ENCODE measurements at places on chromosomes 16 and 17.
A peak's percentile ranks its signal among the peaks of the same experiment; 100 is the strongest.

DNA sequence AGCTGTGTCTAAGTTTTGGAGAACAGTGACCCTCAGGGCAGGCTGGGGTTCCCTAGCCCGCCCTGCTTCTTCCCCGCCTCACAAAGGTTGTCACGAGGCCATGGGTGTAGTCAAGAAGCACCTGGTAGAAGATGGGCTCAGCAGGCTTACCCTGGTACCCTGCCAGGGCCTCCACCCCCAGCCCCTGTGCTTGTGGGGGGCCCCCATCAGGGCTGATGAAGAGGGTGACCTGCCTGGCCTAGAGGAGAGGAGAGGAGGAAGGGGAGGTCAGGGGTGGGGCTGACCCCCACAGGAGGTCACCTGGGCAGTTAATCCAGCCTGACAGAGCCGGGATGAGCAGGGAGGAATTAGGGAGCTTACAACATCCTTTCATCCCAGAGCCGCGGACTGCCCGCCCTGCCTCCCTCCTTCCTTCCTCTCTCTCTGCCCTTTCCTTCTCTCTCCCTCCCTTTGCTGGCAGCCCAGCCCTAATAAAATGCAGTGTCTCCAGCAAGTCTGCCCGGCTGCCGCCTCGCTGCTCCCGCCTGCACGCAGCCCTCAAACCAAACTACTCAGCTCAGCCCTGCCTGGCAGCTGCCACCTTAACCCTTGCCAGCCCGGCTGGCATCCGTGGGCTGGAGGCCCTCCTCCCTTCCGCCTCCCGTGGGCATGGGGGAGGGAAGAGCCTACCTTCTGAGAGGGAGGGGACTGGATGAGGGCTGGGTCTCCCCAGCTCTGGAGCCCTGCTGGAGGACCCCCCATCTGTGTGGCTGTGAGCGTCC lies 7.2 kb downstream of the DLX3 start:
- DNase-seq: no peak

DNA sequence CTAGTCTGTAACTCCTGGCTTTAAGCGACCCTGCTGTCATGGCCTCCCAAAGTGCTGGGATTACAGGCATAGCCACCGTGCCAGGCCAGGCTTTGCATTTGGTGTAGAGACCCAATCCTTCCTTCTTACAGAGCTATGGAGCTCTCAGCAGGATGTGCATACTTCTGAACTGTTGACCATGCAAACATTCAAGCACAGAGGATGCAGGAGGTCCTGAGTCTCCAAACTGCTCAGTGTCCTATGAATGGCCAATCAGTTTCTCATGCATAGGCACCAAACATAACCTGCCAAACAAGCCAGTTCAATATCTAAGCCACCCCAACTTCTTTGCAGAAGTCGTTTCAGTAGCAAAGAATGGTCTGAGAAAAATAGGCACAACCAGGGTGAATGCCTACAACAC lies 40.0 kb upstream of the NF1 start:
- no peak for DNase-seq

GRCh38 chr17:61774724-61775123 lies 88.6 kb downstream of the BRIP1 start:
- DNase-seq: no peak

DNA sequence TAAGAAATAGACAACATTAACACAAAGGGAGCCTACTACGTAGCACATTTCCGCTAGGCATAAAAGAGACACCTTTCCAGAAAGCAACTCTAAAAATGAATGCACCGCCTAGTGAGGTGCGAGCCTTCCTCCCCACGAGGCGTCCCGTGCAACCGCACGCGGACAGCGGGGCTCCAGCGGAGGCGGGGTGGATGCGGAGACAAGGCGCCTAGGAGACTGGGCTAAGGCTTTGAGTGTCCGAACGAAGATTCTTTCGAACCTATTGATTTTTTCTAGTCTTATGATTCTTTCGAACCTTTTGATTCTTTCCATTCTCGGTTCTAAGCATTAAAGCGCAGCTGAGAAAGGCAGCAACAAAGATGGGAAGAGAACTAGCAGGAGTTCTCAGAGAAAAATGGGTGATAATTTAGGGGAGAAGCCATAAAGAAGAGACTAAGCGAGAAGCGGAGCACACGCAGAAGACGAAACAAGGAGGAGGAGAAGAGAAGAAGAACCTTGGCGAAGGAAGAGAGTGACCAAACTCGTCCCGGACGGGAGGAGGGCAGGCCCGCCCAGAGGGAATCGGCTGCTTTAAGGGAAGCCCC lies 394 bp upstream of the CPD start:
- DNase-seq: peak; percentile 23

GRCh38 chr17:8326511-8327302 lies 12.9 kb upstream of the ODF4 start:
- DNase-seq: no peak

DNA sequence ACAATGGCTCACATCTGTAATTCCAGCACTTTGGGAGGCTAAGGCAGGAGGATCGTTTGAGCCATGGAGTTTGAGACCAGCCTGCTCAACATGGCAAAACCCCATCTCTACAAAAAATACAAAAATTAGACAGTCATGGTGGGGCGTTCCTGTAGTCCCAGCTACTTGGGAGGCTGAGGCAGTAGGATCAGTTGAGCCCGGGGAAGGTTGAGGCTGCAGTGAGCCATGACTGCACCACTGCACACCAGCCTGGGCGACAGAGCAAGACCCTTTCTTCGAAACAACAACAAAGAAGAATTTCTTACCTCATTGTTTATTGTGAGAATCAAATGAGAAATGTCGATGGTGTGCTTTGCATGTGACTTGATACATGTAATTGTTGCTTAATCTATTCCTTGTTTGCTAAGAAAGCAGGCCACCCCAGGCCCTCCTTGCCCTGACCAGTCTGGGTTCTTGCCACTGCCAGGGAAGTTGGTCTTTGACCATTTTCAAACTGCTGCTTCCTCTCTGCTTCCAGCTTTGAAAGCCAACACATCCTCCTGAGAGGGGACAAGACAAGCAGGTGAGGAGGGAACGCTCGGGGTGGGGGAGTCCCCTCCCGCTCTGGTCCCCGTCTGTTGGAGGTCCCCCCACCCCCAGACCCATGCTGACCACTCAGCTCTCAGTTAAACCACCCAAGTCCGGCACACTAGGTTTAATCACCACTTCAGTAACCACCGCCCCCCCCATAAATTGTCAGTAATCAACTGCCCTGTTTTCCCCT lies 47.3 kb upstream of the CPNE2 start:
- no peak for DNase-seq

GRCh38 chr16:51002881-51003490 lies 148.1 kb downstream of the SALL1 start:
- no peak for DNase-seq

- DNase-seq: no peak
Observed at GRCh38 chr17:82531431-82531881, 11.9 kb downstream of the FOXK2 start.

- no peak for DNase-seq
Observed at GRCh38 chr17:80632046-80632581, 87.5 kb downstream of the RPTOR start.

GRCh38 chr17:18921912-18922451 lies 30.0 kb upstream of the SLC5A10 start:
- DNase-seq: no peak

DNA sequence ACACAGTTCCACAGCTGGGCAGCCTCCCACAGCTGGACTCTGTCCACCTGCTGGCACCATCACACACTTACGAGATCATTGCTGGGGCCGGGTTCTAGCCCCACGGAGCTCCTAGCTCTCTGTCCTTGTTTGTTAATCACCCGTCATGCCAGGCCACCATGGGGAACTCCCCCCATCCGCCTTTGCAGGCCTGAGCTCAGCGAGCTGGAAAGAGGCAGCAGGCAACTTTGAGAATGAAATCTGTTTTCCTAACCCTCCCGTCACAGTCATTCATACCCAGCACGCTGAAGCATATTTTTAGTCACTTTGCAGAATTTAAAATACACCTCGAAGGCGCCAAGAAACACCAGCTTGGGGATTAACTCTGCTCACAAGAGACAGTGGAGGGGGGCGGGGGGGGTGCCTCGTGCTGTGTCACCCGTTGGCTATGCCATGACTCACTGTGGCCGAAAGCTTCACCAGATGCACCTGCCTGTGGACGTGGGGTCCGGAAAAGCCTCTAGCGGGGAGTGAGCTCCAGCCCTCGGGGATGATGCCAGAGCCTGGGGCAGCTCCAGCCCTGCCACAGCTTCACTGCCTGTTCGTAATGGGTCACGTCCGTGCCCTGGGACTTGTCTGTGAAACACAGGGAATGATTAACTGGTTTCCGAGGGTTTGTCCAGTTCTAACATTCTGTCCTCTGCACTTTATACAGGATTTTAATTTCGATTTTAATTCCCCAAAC lies 1.4 kb upstream of the SPNS2 start:
- DNase-seq: no peak

GRCh38 chr16:9534759-9535158 lies 443.3 kb downstream of the HAPSTR1 start:
- no peak for DNase-seq

GRCh38 chr16:70520612-70521297 lies 2.6 kb downstream of the COG4 start:
- no peak for DNase-seq

DNA sequence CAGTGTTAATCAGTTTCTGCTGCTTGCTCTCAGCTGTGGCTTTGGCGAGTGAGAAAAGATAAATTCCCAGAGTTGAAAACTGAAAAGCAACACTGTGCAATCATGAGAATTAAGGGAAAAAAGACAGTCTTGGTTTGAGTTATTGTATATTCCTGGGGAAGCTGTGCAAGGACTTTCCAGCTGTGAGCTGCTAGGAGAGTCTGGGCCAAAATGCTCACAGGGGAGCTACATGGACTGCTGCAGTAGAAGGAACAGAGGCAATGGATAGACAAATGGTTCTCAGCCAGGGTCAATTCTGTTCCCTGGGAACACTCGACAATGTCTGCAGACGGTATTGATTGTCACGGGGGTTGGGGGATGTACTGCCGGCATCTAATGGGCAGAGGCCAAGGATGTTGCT lies 102.0 kb upstream of the ADAMTS18 start:
- no peak for DNase-seq

DNA sequence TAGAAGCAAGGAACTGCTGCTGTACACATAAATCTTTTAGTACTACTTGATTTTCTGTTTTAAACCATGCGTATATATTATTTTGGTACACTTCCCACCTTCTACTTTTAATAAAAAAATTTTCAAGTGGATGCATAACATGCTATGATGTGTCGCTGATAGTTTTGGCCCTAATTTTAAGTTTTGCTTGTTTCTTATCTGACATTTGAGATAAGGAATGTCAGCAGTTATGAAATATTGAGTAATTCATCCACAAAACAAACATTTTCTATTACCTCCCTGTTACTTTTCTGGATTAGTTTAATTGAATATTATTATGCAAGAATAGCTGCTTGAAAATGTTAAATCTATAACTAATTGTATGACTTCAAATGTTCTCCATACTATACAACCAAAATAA lies 35.8 kb downstream of the N4BP1 start:
- no peak for DNase-seq

DNA sequence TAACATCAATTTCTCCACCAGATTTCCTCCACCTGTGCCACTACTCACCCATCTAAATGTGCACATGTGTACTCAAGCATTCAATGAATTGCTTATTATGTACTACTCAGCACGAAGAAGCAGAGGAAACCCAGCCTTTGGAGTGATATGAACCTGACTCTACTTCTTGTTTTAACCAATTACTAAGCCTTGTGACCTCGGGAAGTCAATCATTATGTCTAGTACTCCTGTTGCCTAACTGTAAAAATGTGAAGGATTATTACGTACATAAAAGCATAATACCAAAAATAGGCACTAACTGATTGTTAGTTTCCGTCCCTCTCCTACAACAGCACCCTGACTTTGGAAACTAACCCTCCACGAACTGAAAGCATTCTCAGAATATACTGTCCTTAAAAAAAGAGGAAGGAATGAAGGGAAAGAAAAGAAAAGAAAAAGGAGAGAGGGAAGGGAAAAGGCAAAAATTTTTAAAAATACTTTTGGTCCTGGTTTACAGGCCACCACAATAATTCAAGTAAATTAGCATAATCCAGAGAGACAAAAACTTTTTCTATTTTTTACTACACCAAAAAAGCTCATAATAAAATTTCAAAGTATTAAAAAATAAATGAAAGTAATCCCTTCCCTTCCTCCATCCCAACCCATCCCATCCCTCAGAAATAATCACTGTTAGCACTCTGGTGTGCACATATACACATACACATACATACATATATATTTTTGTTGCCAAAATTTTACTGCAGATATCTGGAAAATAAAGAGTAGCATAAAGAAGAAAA lies 53.6 kb downstream of the KANSL1 start:
- no peak for DNase-seq

DNA sequence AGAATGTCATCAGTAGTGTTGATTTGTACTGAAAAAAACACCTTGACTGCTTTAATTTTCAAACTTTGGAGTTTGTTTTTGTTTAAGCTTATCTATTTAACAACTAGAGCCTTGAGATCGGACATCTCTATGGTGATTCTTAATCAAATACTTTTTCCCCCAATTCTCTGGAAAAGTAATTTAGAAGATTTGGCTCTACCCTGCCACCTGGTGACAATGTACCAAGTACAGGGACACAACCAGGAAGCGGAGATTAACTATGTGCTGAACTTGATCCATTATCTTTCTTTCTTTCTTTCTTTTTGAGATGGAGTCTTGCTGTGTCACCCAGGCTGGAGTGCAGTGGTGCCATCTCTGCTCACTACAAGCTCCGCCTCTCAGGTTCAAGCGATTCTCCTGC lies 30.8 kb downstream of the USP43 start:
- no peak for DNase-seq

DNA sequence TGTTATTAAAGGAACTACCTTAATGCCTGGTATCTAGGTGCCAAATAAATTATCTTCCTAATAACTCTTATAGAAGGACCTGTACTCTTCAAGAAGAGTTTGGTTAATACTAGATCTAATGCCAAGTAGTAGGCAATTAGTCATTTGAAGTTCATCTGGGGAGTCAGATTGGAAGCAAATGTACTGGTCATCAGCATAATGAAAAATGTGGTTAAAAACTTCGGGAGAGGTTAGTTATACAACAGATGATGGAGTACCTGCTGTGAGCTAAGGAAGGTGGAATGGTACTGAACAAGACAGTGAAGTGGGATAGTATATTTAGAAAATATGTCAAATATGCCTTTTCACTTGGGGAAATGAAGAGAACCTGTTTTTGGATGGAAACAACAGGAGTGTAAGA lies 49.2 kb downstream of the TNRC6A start:
- no peak for DNase-seq

DNA sequence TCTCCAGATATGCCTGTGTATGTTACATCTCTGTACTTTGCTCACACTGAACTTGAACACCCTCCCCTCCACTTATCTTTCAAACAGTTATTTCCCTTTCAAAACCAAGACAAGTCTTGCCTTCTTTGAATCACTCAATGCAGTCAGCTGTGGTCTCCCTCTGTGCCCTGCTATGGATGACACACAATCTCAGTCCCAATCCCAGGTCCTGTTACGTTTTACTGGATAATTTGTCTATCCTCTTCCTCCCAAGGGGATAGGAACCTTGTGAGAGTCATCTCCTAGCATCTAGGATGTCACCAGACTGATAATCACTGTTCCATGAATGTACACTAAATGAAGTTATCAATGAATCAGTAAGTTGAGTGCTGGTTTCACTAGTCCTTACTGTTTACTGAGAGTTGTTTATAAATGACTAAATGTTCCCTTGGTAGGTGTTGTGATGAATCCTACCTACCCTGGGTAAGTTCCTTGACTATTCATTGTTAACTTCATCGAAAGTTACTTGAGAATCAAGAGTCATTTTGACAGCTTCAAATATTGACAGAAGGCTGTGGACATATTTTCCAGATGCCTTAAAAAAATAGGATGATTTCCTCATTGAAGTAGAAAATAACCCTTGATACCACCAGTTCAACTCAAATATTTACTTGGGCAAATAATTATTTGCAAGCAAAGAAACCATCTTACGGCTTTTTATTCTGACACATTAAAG lies 244.9 kb downstream of the PRKCA start:
- no peak for DNase-seq

All from stimulated activated CD8-positive, alpha-beta memory T cell treated with anti-CD3 and anti-CD28 coated beads, Interleukin-7, amount 100 ng/mL, for 1 hour (primary cell).